ENCODE measurements at places on chromosomes 16 and 17. TPM values are rescaled to one million over a fixed set of nuclear protein-coding genes. Genes with fewer than 3 reads are reported as not detected.

The ERN2 gene
- not detected for total RNA-seq

The RPA1 gene
- 121 TPM for total RNA-seq

The CMTR2 gene
- total RNA-seq: 13.6 TPM

The CSH2 gene
- total RNA-seq: 2.3 TPM

The RGS11 gene
- total RNA-seq: 0.11 TPM

All from activated T-helper 17 cell treated with anti-CD3 and anti-CD28 coated beads, Interleukin-2, amount 50 U/mL, for 72 hours (primary cell).